Central memory CD8-positive, alpha-beta T cell (primary cell): ENCODE measurements at places on chromosomes 13 and 19.

DNA sequence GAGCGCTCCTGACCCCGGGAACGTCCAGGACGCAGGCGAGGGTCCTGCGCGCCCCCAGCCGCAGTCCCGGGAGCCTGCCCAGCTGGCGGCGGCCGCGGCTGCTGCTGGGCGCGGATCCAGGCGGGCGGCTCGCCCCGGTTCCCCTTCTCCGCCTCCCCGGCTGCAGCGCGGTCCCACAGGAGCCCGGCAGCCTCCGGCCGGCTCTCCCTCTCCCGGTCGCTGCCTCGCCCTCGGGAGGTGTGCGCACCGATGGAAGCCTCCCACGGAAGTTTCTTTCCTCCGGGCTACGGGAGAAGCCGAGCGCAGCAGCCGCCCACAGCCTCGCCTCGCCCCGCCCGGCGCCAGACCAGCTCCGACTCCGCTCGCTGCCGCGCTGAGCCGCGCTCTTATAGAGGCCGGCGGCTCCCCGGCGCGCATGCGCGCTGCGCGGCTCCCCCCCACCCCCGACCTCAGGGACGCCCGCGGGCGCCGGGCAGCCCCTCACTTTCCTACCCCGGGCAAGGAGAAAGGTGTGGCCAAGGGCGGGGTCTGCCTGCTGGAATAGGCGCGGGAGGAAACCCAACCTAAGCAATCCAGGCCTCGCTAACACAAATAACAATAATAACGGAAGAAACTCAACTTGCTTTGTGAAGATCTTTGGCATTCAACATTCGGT lies at the start of gene SHISA2:
Gene SHISA2 (minus strand): TSS at position 360 of the 655 bp plus-strand sequence. CDS start 1,041 bp downstream, outside the sequence.
- no peak within 1 kb of the TSS for H3K27ac ChIP-seq
- peaks cover 72% of the 10 kb centered on the region for H3K27me3 ChIP-seq
- peaks cover 11% of the 10 kb centered on the region for H3K4me1 ChIP-seq
- DNase-seq, result no peak
- peaks cover 1% of the 10 kb centered on the region for H3K36me3 ChIP-seq

GRCh38 chr13:111203736-111204389 lies 88.8 kb downstream of the ARHGEF7 start:
- DNase-seq, result no peak
- peak overlapping the region; percentile 60 for H3K27ac ChIP-seq
- H3K27me3 ChIP-seq, result no peaks in the 10 kb centered on the region
- peaks cover 12% of the 10 kb centered on the region for H3K36me3 ChIP-seq
- H3K4me1 ChIP-seq, result peaks cover 59% of the 10 kb centered on the region

DNA sequence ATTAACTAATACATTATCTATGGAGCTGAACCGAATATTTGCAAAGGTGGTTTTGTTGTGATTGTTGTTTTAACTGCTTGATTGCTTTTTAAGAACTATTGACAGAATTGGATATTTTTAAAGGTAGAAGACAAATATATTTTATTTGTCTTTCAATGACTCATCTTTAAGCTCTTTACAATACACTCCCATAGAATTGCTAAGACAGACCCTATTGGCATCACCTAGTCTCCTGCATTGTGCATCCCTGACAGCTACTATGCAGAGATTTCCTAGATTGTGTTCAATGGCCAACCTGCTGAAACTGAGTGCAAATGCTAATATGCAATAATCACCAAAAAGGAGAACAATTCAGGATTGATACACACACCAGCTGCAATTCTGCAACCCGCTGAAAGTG lies 19.7 kb upstream of the SCEL start:
- peaks cover under 1% of the 10 kb centered on the region for H3K27me3 ChIP-seq
- DNase-seq, result no peak
- no peak overlapping the region for H3K27ac ChIP-seq

DNA sequence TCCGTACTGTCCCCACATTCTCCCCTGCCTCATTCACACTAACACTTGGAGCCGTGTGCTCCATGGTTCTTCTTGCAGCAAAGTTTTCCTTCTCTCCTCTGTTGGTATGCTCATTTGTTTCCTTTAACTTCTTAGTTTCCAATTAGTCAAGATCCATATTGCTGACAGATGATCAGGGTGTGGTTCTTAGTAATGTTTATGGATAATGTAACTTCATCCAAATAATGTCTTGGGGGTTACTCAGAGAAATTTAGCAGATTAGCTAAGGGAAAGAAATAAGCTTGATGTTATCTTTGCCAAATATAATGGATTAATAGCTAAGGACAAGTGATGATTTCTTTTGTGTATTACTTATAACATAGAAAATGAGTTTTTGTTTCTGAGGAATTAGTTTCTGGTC lies 174.4 kb downstream of the NUFIP1 start:
- H3K27me3 ChIP-seq, result peaks cover 27% of the 10 kb centered on the region
- no peak for DNase-seq
- H3K27ac ChIP-seq, result no peak overlapping the region
- H3K4me3 ChIP-seq, result no peak overlapping the region
- H3K36me3 ChIP-seq, result no peaks in the 10 kb centered on the region
- no peaks in the 10 kb centered on the region for H3K4me1 ChIP-seq

GRCh38 chr19:3693025-3693925 lies 7.0 kb downstream of the PIP5K1C start:
- no peak overlapping the region for H3K4me3 ChIP-seq
- no peaks in the 10 kb centered on the region for H3K27me3 ChIP-seq
- H3K36me3 ChIP-seq, result peaks cover 4% of the 10 kb centered on the region
- H3K4me1 ChIP-seq, result peaks cover 65% of the 10 kb centered on the region

DNA sequence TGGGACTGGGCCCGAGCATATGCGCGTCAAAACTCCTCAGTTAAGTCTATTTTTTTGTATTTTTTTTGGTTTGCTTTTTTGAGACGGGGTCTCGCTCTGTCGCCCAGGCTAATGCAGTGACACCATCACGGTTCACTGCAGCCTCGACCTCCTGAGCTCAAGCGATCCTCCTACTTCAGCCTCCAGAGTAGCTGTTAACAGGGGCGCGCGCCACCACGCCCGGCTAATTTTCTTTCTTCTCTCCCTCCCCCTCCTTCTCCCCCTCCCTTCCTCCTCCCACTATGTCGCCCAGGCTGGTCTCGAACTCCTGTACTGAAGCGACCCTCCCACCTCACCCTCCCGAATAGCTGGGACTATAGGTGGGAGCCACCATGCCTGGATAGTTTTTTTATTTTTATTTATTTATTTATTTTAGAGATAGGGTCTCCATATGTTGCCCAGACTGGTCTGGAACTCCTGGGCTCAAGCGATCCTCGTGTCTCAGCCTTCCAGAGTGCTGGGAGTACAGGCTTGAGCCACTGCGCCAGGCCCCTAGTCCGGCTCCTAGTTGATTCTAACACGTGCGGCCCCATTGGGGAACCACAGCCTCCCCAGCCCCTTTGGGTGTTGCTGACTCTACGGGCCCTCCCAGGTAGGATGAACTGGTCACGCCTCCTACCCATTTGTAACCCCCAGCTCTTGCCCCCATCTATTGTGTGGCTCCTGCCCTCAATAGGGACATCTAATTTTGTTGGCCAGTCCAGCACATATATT lies 806 bp upstream of the ZNF837 start:
- no peak for DNase-seq
- peak overlapping the region; percentile 94 for H3K27ac ChIP-seq
- H3K27me3 ChIP-seq, result no peaks in the 10 kb centered on the region
- peaks cover 32% of the 10 kb centered on the region for H3K4me1 ChIP-seq
- H3K4me3 ChIP-seq, result peak overlapping the region; percentile 88
- H3K36me3 ChIP-seq, result peaks cover 29% of the 10 kb centered on the region

DNA sequence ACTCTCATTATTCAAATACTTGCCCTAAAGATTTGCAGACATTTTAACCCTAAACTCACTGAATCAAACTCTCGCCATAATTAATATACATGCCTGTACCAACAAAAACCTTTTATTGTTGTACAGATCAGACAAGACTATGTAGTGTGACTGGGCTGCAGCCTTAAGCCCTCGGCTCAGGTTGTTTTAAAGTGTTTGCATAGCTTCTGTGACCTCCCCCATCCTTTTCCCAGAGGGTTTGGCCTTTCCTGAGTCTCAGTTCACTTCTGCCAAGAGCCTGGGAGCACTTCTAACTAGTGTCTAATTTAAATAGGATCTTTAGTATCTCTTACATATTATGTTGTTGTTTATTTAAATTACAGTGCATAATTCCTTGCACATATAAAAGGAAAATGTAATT lies 158.2 kb downstream of the HS6ST3 start:
- DNase-seq, result no peak
- H3K4me3 ChIP-seq, result no peak overlapping the region
- H3K36me3 ChIP-seq, result no peaks in the 10 kb centered on the region
- no peaks in the 10 kb centered on the region for H3K4me1 ChIP-seq
- H3K27ac ChIP-seq, result no peak overlapping the region
